Activated CD4-positive, alpha-beta T cell treated with anti-CD3 and anti-CD28 coated beads, Interleukin-2, amount 50 U/mL, for 1 hour (primary cell): ENCODE measurements at places on chromosomes 3 and 15.

- no peak for DNase-seq
Measured at GRCh38 chr15:42710662-42711061, 26.3 kb downstream of the CDAN1 start.

GRCh38 chr3:65978116-65978515, 60.6 kb downstream of the MAGI1 start:
- DNase-seq: no peak

DNA sequence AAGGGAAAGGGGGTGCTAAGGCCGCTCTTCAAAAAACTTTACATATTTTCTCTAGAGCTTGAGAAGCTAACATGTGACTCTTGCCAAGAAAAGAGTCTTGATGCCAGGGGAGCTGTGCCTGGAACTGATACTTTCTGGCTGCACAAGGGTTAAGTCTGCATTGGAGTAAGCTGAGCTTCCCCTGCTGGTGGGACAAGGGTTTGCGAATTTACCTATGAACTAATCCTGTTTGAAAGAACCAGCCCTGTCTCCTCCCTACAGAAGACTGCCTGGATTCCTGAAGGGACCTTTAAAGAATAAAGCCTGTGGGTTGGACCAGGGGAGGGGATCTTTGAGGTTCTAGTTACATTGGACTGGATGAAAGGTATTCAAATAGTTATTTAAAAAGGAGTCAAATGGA, 58.3 kb upstream of the EPHA3 start:
- DNase-seq: no peak

DNA sequence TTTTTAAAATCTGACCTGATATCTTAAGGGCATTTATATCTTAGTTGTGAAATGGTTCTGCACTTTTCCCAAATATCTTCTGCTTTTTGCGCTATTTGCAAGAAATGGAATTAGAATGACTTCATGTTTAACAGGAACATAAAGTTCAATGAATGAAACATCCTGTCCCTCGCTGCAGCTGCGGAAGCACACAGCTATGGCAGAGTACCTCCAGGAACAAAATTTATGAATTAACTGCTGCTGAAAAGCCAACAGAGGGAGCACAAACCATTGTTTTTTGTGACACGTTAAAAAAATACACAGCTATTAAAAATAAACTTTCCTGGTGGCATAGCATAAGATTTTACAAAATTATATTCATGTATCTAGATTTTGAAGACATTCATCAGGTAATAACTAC, 404.4 kb upstream of the MDFIC2 start:
- no peak for DNase-seq

GRCh38 chr3:45950686-45951600, 7.7 kb downstream of the CXCR6 start:
- DNase-seq: peak; percentile 21

GRCh38 chr15:89760303-89761008, 9.4 kb upstream of the MESP1 start:
- DNase-seq: peak; percentile 66
